ENCODE measurements at places on chromosomes 11 and 22. TPM values are rescaled to one million over a fixed set of nuclear protein-coding genes. Genes with fewer than 3 reads are reported as not detected.

The POU2AF2 gene
- not detected for total RNA-seq

- DNase-seq = no peak
Measured at GRCh38 chr11:117465236-117465997, 137.8 kb downstream of the CEP164 start.

DNA sequence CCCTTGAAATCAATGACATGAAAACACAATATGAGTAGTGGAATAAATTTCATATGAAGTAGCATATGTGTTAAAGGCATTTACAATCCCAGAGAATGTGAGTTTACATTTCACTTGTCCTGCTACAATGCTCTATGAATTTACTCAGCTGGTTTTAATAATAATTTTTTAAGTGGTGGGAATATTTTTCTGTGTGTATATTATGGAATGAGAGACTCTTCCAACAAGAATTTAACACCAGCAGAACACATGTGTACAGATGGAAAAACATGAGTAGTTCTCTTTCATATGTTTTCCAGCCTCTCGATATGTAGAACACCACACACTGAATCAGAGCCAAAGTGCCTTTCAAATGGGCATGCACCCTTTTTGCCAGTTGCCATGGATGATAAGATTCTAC, 170.4 kb downstream of the MAML2 start:
- DNase-seq = no peak

The IGF2 gene
- 0.37 TPM for total RNA-seq

DNA sequence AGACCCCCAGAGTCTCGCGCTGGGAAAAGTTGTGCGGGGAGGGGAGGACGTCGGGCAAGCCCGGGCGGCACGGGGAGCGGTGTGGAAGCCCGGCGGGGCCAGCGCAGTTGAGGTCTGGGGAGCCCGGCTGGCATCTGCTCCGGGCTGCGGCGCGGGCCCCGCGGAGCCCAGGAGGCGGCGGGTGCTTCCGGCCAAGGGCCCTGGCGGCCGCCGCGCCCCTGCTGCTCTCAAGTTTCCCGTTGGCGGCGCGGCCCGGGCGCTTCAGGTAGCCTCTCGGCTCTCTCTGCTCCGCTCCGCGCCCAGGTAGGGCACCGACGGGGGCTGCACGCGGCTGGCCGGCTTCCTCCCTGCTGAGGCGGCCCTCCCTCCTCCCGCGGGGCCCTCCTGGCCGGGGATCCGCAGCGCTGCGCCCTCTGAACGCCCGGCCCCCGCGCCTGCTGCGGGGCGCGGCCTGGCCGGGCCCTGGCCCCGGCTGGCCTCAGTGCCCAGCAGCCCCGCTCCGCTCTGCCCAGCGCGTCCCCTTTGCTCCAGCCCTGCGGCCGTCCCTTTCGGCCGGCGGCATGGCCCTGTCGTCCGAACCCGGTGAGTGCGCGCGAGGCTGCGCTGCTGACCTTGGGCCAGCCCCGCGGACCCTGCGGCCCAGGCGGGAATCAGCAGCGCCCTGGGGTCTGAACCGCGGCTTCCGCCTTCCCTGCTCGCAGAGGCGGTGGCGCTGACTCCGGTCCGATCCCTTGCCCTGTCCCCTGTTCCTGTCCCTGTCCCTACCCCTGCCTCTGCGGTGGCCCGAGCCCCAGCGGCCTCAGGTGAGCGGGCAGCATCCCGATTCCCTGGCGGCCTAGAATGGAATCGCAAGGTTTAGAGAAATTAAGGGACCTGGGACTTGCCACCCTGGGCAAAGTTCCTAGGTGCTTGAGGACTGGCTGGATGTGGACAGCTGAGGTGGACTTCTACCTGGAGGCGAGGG, 4.3 kb upstream of the AMPD3 start:
- peak; percentile 32 for DNase-seq
